ENCODE measurements at places on chromosomes 3 and 15.

- DNase-seq: no peak
These were observed 80.5 kb downstream of the TOP2B start for GRCh38 chr3:25584011-25584789.

- no peak for DNase-seq
These were observed 61.7 kb downstream of the TAMM41 start for GRCh38 chr3:11784971-11785377.

GRCh38 chr3:194294199-194294894 is 56.8 kb downstream of the CPN2 start:
- DNase-seq: no peak

GRCh38 chr3:197124713-197125112 is 95.1 kb upstream of the MELTF start:
- DNase-seq: no peak

DNA sequence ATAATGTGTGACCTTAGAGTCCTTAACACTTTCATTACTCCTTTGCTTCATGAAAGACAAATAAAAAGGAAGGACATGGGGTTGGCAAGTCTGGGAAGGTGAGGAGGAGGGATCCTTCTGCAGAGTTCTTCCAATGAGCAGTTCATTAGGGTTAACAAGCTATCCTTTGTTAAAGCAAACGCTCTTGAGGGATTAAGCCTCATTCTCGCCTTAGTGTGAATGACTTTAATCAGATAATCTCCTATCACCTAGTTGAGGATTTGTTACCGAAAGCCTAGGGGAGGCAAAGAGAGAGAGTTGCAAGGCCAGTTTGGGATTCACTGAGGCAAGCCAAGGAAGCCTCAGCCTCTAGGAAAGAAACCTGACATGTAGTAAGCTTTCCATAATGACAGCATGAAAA is 7.4 kb upstream of the MBNL1 start:
- DNase-seq: no peak

DNA sequence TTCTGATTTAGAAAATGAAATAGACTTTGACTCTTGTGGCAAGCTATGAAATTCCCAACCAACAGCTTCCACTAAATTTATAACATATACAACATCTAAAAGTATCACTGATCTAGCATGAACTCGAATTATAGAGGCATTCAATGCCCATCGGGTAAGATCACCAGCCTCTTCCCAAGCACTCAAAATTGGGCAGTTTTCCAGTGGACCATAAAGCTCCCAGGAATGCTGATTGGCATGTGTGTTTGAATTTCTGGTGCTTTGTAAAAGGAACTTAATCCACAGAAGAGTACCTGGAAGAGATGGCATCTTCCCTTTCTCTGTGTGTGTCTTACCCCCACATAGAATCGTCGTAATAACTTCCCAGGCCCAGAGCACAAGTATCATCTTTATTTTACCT is 10.0 kb downstream of the LRTM1 start:
- DNase-seq: no peak

DNA sequence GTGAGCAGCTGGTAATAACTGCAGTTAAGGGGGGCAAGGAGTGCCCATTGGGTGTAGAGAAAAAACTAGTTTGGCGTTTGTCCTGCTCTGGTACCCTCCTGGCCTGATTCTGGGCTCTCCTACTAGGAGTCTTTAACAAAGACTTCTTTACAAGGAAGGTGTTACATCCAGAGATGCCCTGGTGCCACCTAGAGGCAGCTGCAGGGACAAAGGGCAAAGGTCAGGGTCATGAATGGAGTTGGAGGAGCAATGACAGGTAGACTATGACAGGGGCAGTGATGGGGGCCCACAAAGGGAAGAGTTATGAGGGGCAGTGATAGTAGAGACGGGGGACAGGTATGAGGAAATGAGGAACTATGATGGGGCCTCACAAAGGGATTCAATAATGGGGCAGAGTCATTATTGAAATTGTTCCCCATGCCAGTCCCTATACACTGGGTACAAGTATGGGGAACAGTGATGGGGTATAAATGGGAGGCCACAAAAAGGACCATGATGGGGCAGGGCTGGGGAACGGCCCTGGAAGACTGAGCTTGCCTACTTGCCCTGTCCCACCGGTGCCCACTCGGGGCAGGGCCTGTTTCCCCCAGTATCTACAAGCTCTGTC is 7.9 kb downstream of the CCDC71 start:
- DNase-seq: no peak

DNA sequence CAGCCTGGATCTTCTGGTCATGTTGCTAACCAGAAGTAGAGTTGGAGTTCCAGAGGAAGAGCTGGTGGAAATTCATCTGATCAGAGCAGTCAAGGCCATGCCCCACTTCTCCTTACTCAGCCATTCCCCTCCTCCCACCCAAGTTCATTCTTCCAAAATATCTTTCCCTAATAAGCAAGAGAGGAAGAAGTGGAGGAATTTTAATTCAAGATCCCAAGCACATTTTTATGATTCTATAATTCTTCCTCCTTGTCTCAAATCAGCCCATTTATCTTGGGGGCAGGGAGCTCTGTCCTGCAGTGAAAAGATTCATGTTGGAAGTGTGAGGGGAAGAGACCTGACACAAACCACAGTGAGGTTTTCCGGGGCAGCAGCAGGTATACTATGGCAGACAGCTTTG is 85.0 kb upstream of the GALNT15 start:
- no peak for DNase-seq

- no peak for DNase-seq
These were observed 901.6 kb downstream of the TUSC7 start for GRCh38 chr3:117611211-117611610.

DNA sequence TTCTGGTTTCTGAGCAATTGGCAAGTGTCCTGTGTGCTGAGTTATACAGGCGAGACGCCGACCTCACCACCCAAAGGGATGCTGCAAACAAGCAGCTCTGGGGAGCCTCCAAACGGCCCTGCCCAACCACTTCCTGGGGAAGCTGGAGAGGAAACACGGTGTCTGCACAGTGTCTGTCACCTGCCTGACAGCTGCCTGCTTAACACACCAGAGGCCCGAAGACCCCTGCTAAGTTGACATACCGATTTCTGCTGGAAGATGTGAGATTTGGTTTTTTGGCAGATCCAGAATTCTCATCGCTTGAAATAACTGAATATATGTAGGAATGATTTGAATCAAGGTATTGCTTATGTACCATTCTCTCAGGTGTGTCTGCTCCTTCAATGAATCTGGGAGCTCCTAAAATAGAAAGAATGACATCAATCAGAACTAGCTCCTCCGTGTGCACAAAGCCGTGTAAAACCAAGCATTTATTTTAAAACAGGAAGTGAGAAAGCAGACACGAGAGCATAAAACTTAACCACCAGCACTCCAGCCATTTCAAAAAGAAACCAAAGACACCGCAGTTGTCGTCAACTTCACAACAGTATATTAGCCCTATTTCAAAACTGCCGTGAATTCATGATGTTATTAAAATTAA is 27.2 kb downstream of the LRRC2 start:
- no peak for DNase-seq

DNA sequence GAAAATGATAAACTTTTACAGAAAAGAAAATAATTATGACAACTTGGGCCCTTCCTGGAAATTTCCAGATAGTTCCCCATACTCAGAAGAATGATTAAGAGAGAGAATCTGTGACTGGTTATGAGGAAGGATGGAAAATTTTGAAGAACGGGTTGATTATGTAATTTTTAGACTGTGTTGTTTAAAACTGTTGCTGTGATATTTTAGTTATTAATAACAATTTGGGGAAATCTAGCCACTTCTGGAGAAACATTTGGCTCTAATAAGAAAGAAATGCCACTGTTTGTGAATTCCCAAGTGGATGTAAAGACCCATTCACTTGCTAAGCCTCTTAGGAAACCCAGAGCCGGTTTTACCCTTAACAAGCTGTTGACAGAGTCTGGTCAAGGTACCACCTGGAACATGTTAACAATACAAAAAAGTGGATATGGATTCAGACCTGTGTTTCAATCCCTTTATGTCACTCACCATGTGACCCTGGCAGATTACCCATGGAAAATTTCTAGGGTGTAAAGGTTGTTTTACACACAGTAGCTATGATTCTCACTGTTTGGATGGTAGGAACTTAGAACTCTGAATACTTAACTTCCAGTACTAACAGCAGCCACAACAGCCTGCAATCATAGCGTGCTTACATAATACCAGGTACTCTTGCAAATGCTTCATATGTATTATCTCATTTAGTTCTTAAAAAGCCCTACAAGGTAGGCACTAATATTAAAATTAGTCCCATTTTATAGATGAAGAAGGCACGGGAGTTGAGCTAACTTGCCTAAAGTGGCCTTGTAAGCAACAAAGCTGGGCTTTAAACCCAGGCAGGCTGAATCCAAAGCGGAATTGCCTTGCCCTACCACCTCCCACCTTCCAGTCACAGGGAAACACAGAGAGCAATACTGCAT is 32.0 kb downstream of the ZBTB38 start:
- no peak for DNase-seq

GRCh38 chr3:57038466-57039164 is 21.8 kb upstream of the SPATA12 start:
- DNase-seq: no peak

DNA sequence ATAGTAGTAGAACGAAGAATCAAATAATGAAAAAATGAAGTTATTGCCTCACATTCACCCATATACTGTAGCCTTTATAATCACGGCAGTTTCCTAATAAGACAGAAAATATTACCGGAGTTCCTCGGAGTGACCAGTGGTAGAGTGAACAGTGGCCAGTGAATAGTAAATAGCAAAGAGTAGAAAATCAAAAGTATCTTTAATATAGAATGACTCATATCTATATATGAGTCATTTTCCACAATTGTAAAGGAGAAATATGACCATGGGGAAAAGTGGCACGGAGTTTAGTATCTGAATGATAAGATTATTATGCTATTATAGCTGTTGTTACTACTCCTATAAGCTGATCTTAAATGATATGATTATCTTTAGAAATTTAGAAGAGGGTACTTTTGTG is 38.5 kb downstream of the ZBTB20 start:
- no peak for DNase-seq

GRCh38 chr3:132786890-132787289 is 64.7 kb upstream of the NPHP3 start:
- DNase-seq: no peak

GRCh38 chr3:185934174-185934557 is 3.6 kb downstream of the TRA2B start:
- no peak for DNase-seq

DNA sequence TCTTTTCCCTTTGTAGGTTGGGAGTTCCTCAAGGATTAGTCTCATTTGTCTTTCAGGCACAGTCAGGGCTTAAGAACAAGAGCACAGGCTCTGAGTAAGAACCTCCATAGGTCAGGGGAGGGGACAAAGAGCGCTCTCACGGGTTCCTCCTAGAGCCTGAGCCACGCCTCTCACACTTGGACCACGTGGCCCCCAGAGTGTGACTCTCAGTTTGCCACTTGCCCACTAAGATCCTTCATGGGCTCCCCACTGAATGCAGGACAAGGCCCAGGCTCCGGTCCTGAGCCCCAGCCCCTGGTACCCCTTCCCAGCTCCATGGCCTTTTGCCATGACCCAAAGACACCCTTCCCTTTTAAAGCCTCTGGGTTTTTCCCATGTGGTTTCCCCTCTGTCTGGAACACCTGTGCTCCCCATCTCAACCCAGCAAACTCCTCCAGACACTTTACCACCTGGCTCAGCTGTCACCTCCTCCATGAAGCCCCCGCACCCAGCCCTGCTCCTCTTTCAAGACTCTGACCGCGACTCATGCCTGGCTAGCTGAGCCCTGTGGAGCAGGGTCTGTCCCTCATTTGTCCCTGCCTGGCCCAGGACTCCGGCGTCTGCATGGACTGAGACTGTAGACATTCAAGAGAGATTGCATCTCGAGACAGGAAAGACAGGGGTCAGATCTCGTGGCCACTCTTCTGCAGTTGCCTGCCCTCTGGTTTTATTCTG is 32.7 kb downstream of the IQSEC1 start:
- no peak for DNase-seq

- no peak for DNase-seq
These were observed 59.9 kb downstream of the CCNL1 start for GRCh38 chr3:157100096-157100477.

GRCh38 chr3:188754267-188754666 is 417.5 kb upstream of the TPRG1 start:
- no peak for DNase-seq

- no peak for DNase-seq
These were observed 131.3 kb downstream of the TJP1 start for GRCh38 chr15:29690765-29691475.

- no peak for DNase-seq
These were observed 36.9 kb downstream of the PCSK6 start for GRCh38 chr15:101452572-101452971.

- no peak for DNase-seq
These were observed 6.4 kb upstream of the FMN1 start for GRCh38 chr15:33200903-33201302.

DNA sequence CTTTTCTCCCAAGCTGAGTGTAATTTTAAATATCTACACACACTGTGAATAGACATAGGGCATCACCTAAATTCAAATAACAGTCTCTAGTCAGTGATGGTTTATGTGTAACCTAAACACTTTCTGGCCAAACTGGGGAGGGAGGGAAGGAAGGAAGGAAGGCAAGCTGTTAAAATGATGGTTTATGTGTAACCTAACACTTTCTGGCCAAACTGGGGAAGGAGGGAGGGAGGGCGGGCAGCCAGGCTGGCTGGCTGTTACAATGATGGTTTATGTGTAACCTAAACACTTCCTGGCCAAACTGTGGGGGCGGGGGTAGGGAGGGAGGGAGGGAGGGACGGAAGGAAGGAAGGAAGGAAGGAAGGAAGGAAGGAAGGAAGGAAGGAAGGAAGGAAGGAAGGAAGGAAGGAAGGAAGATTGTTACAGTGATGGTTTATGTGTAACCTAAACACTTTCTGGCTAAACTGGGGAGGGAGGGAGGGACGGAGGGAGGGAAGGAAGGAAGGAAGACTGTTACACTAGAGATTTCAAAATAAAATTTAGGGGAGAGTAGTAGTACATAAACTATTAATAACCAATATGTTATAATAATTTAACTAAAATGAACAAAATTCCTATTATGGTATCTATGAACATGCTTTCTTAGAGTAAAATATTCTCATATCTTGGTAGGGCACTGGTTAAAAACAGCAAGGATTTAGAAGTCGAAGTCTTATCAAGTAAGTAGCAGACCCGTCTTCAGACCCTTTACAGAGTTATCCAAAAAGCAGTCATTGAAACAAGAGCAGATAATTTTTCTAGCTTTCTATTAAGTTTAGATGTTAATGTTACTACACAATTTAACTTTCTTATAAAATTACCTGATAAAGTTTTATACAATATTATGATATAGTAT is 148.1 kb downstream of the LMLN start:
- peak; percentile 39 for DNase-seq

- DNase-seq: no peak
These were observed 471.2 kb downstream of the MFSD1 start for GRCh38 chr3:159273070-159273469.

- no peak for DNase-seq
These were observed 20.7 kb downstream of the DUOX1 start for GRCh38 chr15:45150481-45150880.

Data from HEK293T (cell line).